Stimulated activated CD4-positive, alpha-beta T cell treated with anti-CD3 and anti-CD28 coated beads, Interleukin-12 subunit alpha, Interleukin-12 subunit beta, amount 100 ng/mL, for 48 hours (primary cell): ENCODE measurements at places on chromosomes 2 and 18.

- DNase-seq, result no peak
These were observed 8.5 kb upstream of the RMDN2 start for GRCh38 chr2:37916512-37917082.

GRCh38 chr18:10124967-10125366 is 211.2 kb downstream of the VAPA start:
- no peak for DNase-seq

DNA sequence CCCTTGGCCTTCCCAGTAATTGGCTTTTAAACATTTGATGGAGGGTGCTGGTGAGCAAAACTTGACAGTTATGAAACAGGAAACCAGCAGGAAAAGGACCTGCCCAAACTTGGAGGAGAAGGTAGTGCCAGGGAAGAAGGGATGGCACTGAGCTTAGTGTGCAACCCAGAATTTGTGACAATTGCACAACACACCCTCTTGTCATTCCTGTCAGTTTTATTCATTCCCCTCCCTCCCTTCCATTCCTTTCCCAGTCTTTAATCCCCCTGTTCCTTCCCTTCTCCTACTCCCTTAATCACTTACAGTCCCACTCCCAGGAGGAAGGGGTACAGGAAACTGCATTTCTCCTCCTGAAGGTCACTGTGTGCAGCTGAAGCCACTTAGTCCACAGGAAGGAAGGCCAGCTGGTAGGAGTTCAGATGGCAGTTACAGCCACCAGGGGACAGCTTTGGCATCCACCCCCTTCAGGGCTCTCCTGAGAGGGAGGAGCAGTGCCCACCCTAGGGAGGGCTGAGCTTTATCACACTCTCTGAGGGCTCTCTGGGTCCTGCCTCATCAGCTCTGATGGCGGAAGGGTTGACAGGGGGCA is 24.0 kb upstream of the SIGLEC15 start:
- no peak for DNase-seq

GRCh38 chr2:18991177-18992168 is 366.9 kb downstream of the OSR1 start:
- no peak for DNase-seq

DNA sequence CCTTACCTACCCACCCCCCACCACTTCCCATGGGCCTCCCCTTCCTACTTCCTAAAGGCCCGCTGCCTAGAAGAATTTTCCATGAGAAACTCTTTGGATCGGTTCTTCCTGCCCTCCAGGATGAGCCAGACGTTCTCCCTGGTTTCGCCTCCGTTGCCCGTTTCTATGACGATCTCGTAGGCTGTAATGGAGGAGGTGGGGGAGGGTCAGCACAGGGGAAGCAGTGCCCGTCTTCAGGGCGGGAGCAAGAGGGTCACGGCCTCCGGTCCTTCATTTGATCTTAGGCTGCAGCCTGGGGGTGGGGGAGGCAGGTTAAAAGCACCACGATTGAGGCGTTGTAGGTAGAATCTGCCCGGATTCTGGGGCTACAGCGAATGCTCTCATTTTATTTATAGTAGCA is 172.0 kb downstream of the LOXHD1 start:
- DNase-seq, result no peak

DNA sequence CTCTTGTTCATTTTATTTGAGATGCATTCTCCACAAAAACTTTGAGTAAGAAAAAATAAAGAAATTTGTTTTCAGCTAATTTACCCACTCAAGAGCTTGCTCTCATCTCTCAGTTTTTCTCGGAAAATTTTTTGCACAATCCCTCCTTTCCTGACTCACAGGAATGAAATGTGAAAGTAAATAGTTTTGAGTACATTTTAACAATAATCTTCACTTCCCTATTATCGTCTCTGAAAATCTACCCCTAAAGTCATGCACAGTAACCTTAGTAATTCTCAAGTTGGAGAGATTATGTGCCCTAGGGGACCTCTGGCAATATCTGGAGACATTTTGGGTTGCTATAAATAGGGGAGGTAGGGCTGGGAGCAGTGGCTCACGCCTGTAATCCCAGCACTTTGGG is 2.6 kb downstream of the CYB5A start:
- no peak for DNase-seq

DNA sequence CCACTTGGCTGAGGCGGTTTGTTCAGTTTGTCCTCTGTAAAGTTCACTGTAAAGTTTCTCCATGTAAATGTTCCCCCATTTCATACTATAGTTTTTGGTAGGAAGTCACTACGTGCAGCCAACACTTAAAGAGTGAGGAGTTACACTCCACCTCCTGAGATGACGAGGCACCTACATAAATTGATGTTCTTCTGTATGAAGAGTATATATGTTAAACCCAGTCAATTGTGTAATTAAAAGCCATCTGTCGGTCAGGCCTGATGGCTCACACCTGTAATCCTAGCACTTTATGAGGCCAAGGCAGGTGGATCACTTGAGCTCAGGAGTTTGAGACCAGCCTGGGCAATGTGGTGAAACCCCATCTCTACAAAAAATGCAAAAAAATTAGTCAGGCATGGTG is 7.6 kb downstream of the PIGN start:
- no peak for DNase-seq

- DNase-seq, result no peak
These were observed 3.8 kb downstream of the PROM2 start for GRCh38 chr2:95278051-95278471.

DNA sequence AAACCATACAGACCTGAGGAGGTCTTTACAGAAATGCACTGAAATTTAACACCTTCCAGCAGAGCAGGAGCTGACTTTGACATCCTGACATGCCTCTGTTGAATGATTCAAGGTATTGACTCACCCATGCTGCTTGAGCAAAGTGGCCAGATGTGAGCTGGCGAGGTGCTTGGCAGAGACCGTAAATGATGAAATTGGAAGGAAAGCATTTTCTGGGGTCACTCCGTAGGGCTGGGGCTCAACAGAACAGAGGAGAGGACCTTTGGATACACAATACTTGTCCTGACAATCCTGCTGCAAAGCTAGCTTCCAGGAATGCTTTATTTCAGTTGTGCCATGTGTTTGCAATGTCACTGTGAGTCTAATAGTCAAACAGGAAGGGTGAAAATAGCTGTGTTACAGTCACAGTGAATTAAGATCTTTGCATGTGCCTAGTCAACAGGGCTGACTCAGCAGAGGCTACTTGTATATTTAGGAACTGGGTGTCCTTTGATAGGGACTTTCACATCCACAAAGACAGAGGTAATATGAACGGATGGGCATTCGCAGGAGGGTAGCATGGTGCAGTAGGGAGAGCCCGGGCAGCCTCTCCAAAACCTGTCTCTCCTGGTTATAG is 31.6 kb upstream of the NCK2 start:
- no peak for DNase-seq

DNA sequence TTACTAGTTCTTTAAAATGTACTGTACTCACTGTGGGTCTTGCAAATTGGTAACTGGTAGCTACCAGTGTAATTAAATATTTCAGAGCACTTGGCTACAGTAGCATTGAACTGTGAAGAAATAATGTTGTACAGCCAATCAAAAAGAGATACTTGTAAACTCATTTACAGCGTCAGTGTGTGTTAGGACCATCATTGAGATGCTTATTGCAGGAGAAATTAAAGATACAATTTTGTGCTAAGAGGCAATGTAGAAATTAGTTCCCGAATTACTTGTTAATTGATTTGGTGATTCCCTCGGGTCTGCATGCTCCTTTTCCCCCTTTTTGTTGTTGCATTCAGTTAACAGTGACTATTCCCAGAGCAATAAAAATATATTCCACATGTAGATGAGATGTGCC is 330.5 kb downstream of the AGAP1 start:
- DNase-seq, result no peak

- no peak for DNase-seq
These were observed 184.3 kb downstream of the UBE2E3 start for GRCh38 chr2:181164699-181165098.

DNA sequence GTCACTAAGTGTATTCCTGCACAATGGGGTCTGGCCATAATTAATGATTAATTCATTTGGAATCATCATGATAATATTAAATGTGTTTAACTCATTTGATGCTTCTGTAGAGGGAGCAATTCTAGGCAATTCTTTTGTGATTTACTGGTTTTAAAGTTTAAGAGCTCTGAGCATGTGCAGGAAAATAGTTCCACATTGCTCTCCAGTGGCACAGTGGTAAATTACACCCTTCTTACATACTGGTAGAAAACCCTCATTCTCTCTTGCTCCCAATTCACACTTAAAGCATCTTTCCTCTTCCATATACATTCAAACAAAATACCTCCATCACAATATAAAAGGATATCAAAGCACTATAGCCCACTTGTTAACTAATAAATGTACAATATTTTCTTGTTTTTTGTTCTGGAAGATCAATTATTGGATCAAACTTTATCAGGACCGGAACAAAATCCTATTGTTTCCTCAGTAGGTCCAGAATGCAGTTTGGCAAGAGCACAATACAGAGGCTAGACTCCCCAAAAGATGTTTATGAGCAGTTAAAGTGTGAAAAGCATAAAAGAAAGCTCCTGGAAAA is 844.3 kb downstream of the MBD2 start:
- no peak for DNase-seq
